Right cardiac atrium (tissue), 5 donors: ENCODE measurements at places on chromosomes 16 and 17.

GRCh38 chr17:68184816-68185436, 62.9 kb upstream of the AMZ2 start:
- no peak for DNase-seq

- no peak for DNase-seq
Measured at GRCh38 chr16:84514874-84515835, 10.7 kb upstream of the MEAK7 start.

- DNase-seq = no peak
Measured at GRCh38 chr17:79188048-79188447, 113.4 kb downstream of the ENGASE start.

- DNase-seq = no peak
Measured at GRCh38 chr16:11535494-11535893, 51.2 kb downstream of the LITAF start.

GRCh38 chr17:68621065-68621464, 19.9 kb upstream of the FAM20A start:
- no peak for DNase-seq

DNA sequence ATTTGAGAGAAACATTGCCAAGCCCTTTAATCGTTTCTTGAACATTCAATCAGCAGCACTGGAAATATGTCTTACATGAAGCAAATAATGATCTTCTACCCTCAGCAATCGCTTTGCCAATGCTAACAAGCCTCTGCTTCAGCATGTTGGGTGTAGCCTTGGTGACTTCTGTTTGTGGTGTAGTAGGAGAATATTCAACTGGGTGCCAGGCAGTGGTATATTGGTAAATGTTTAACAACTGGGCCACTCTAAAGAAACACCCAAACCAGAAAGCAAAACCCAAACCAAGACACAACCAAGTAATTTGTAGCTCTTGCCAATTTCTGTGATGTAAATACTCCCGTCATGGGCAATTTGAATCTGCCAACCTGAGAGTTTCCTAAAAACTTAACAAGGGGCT, 9.7 kb downstream of the CDH13 start:
- no peak for DNase-seq

- peak; percentile 66 for DNase-seq
Measured at GRCh38 chr16:592518-593306, 2.8 kb downstream of the RAB40C start.

DNA sequence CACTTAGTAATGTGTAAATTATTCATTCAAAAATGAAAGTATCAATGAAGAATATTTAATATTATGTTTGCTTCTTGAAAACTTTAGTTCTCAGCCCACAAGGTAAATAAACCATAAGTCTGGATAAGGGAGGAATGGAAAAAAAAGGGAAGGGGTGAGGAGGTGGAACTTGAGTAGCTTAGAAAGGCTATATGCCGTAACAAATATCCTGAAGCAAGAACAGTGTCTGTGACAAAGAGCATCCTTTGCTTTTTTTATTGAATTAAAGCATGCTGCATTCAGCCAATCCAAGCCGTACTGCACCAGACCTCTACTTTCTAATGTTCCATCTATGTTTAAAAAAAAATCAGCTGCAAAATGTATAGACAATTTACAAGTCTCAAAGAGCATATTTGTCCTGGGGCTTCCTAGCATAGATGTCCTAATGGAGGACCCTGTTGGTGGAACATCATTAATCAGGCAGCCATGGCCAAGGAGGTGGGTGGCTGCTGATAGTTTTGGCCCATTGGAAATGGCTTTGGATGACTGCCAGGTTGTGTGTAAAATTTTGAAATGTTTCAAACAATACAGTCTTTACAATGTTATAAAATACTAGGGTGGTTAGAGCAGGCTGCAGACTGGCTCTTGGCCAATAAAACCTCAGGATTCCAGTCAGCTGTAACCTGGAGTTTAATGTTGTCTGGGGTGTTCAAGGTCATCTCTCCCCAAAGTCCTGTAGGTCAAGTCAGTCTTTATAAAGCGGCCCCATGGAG, 895.8 kb upstream of the SOX9 start:
- DNase-seq = no peak

DNA sequence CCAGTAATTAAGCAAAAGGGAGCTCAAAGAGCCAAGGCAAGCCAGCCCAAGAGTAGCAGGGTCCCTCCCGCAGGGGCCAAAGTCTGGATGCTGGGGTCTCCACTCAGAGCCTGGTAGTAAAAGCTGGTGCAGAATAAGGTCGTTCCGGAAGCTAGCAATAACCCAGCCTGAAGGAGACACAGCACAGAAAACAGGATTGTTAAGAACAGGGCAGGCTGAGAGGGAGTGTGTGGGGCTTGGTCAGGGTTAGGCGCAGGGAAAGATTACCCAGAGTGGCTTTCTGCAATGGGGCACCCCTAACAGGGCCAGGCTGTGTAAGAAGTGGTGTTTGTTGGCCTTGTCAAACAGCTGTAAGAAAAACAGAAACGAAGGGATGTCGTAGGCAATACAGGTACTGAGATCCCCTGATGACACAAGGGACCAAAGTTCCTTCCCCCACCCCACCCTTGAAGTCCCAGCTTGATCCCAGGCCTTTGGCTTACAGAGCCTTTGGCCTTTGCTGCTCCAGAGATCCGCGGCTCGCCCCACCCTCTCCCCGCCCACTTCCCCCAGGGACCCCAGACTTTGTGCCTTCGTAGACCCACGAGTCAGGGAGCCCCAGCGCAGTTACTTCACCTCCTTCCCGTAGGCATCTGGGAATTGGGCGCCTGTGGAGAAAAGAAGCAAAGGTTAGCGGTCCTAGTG, 712 bp downstream of the TMEM256 start:
- peak; percentile 91 for DNase-seq

GRCh38 chr17:73972901-73973300, 230.6 kb upstream of the RPL38 start:
- DNase-seq = peak; percentile 24

DNA sequence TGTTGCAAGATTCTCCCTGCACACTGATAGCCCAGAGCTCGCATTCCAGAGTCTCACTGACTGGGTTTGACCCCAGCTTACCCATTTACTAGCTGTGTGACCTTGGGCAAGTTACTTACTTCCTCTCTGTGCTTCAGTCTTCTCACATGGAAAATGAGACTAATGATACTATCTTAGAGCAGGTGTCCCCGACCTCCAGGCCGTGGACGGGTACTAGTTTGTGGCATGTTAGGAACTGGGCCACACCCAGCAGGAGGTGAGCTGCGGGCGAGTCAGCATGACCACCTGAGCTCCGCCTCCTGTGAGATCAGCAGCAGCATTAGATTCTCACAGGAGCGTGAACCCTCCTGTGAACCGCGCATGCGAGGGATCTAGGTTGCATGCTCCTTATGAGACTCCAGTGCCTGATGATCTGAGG, 15.8 kb downstream of the ANKFY1 start:
- DNase-seq = no peak

DNA sequence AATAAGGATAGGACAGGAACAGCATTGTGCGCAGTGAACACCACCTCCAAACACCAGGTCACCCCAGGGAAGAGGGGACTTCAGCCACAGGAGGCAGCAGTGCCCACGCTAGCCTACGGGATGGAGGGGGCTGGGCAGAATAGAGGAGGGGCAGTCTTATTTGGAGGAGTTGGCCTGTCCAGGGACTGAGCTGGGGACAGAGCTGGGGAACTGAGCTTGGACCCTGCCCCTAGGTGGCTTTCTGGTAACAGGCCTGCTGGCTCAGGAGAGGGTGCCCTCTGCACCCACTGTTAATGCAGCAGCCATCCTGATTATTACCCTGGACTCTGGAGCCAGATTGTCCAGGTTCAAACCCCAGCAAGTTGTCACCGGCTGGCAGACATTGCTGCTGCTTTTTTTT, 9.3 kb downstream of the CCDC102A start:
- no peak for DNase-seq

DNA sequence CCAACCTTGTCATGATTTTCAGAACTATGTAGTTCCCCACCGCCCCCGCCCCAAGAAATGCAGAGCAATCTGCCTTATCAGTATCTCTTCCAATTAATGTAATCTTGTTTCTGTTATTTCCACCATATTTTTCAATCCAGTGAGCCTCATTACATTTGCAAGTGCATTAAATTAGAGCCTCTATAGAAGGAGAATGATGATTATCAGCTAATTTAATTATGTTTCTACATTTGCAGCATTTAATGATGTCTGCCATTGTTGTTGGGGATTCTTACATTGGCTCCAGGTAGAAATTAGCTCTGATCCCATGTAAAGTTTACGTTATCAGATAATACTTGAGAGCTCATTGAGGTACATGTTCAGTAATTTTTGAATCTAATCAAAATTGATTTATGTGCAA, 707.0 kb upstream of the RBFOX1 start:
- DNase-seq = no peak

GRCh38 chr17:1937461-1937860, 87.7 kb downstream of the RTN4RL1 start:
- DNase-seq = no peak
